B cell (primary cell): ENCODE measurements at places on chromosomes 6 and 20. TPM values are rescaled to one million over a fixed set of nuclear protein-coding genes. Genes with fewer than 3 reads are reported as not detected.

The CDC5L gene
- 4.1 and 7.6 TPM in 2 replicates for polyA plus RNA-seq

The GNRH2 gene
- polyA plus RNA-seq, result not detected in 2 replicates

The GGTLC1 gene
- not detected in 2 replicates for polyA plus RNA-seq

The WFDC10A gene
- not detected in 2 replicates for polyA plus RNA-seq

The RNF182 gene
- 0.12 TPM in 1 of 2 replicates, not detected in the other for polyA plus RNA-seq

The GSTA3 gene
- polyA plus RNA-seq, result not detected in 2 replicates

The BTN1A1 gene
- 0.22 and 0.42 TPM in 2 replicates for polyA plus RNA-seq

The CAP2 gene
- polyA plus RNA-seq, result not detected in 2 replicates

The TFAP2A gene
- polyA plus RNA-seq, result not detected in 2 replicates
